AG09309 (cell line): ENCODE measurements at places on chromosomes 7 and 10.
A peak's percentile ranks its signal among the peaks of the same experiment; 100 is the strongest.

DNA sequence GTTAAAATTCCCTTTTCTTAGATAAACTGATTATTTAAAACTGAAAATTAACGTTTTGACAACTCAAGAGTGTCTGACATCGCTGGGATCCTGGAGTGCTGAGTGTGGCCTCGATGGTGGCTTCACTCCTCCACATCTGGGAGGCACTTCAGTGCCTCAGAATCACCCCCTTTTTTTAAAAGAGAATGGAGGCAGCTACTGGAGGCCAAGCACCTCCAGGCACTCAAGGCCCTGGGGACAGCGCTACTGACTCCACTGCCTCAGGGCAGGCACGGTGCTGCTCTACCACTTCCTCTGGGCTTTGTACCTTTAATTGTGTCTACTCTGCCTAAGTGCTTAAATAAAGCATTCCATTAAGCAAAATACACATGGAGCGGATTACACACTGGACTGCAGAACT lies 27.2 kb upstream of the NCAPG2 start:
- DNase-seq: no peak

DNA sequence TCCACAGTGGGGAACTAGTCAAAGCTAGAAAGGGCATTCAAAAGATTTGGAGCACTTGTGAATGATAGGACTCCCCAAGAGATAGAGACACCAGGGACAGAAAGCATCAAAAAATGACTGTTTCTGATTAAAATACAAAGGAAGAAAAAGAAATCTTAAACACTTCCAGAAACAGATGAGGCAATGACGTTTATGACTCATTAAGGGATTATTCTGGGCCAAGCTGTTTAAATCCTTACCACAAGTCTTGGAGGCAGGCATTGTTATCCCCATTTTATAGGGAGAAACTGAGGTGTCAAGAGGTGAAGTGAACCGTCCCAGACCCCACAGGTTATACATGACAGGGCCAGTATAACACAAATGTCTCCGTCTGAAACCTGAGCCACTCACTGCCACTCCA lies 68.3 kb upstream of the AMPH start:
- peak; percentile 35 for DNase-seq

DNA sequence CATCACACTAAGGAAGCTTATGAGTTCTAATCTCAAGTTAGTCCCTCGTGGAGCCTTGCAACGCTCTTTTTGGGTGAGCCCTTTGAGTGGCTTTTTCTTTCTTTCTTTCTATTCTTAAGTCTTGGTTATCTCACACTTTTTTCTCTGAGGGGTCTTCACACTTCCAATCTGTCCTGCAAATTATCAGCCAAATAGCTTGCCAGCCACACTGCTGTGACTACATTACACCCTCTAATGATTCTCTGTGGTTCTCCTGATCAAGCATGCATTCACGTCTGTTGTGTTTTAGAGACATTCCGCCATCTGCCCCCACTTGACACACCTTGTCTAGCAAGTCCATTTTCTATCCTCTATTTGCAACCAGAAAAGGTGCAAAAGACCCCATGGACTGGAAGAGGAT lies 340.2 kb downstream of the THSD7A start:
- no peak for DNase-seq

DNA sequence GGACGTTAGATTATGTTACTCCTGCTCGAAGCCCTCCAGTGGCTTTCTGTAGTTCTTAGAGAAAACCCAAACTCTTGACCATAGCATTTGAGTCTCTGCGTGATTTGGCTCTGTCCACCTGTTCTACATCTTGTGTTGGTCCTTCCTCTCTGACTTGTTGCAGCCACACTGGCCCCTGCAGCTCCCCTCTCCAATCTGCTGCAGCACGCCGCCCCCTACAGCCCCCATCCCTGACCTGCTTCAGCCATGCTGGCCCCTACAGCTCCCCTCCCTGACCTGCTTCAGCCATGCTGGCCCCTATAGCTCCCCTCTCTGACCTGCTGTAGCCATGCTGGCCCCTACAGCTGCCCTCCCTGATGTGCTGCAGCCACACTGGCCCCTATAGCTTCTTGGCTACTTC lies 29.2 kb downstream of the TRRAP start:
- DNase-seq: no peak

GRCh38 chr10:51397695-51398094 lies 301.7 kb downstream of the CSTF2T start:
- DNase-seq: no peak

GRCh38 chr7:100465702-100466311 lies 1.7 kb upstream of the SPACDR start:
- no peak for DNase-seq

GRCh38 chr7:107077699-107078516 lies 33.4 kb downstream of the PRKAR2B start:
- DNase-seq: no peak

GRCh38 chr7:301291-302053 lies 11.5 kb downstream of the FOXL3 start:
- no peak for DNase-seq

GRCh38 chr10:116741391-116742351 lies 695 bp downstream of the HSPA12A start:
- DNase-seq: no peak

DNA sequence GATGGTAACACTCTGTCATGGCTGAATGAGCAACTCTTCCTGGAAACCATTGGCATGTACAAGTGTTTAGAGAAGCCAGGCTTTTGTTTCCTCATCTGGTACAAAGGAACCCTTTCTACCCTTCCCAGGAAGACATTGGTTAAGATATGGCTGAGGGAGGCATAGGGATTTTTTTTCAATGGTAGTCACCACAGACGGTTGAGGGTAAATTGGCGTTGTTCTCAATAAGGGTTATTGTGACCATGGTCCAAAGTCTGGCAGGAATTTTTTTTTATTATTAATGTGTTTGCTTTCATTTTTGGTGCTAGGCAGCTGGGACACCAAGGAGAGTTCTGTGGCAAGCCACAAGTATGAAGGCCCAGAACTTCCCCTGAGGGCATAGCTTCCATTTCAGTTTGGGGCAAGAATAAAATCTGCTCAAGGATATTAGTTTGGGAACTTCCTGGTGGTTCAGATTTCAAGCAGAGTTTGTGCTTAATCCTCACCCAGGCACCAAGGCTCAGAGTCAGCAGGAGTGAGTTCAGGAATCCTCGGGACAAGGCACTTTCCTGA lies at the start of gene PLEKHS1:
Gene PLEKHS1, plus strand, starts transcription at position 502 of the 552 bp plus-strand sequence. CDS start 3,596 bp downstream, outside the sequence.
- peak; percentile 3 for DNase-seq

- no peak for DNase-seq
Observed at GRCh38 chr10:48364659-48365405, 58.4 kb downstream of the MAPK8 start.

DNA sequence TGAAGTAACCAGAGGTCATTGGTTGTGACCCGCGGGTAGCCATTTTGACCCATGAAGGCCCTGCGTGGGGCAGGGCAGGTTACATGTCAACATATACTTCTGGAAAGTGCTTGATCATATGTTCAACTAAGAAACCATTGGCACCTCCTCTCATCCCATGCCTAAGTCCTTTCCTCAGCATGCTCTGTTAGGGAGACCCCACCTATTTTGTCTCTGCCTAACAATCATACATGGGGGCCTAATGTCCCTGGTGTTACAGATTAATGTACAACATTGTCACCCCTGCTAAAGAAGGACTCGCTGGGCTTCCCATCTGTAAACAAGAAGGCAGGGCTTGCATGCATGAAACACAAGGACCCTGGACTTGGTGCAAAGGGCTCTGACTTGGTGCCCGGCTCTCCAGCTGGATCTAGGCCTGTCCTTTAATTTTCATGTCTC lies 133.7 kb upstream of the TNS3 start:
- DNase-seq: no peak

GRCh38 chr7:150737265-150738055 lies at the start of gene GIMAP5:
GIMAP5 (plus strand) TSS chr7:150737418; CDS start chr7:150740885, 3,467 bp downstream.
- no peak for DNase-seq

GRCh38 chr10:77036993-77037734 lies 600.4 kb downstream of the KCNMA1 start:
- DNase-seq: no peak

DNA sequence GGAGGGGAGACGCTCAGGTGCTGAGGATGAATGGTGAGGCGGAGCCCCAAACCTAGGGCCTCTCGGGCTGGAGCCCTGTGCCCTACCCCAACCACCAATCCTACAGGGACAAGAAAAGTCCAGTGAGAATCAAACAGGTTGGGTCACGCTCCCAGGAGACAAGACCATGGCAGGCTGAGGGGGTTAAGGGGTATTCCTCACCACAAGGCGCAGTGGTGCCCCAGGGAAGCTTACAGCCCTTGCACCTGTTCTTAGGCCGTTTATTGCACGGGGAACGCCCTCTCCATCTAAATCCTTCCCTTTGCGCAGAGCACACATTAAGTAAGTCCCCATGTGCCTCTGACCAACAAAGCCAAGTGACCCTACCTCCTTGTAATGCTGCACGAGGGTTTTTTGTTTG lies 3.5 kb downstream of the FZD9 start:
- no peak for DNase-seq

GRCh38 chr7:48522692-48523091 lies 351.4 kb downstream of the ABCA13 start:
- no peak for DNase-seq

GRCh38 chr7:41834805-41835694 lies 132.2 kb upstream of the INHBA start:
- no peak for DNase-seq

DNA sequence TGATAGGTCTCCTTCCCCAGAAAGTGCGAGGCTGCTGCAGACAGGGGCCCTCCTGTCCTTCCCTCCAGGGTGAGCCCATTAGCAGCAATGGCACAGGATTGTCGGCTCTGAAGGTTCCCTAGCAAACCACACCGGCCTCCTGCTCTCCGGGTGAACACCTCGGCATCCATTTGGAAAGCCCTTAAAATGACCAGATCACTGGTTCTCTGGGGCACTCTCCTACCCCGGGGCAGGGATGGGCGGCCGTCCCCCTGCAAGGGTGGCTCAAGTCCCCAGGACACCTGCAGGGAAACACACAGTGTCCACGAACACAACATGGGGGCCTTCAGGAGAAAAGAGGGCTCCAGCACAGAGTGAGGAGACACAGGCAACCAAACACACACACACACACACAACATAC lies 459.1 kb downstream of the PTPRN2 start:
- DNase-seq: no peak

GRCh38 chr7:143359771-143360353 lies 2.7 kb downstream of the FAM131B start:
- no peak for DNase-seq

DNA sequence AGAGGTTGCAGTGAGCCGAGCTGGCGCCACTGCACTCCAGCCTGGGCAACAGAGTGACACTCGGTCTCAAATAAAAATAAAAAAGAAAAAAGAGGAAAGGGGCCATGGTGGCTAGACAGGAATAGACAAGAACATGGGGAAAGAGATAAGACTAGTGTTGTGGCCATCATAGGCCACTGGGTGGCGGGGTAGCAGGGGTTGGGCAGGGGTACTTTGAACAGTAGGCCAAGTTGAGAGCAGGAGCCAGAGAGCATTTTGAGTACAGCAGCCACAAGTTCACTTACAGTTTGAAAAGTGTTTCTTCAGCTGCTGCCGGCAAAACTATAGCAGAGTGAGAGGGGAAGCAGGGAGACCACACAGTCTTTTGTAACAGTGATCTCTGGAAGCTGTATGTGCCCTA lies 656.0 kb downstream of the CNTNAP2 start:
- no peak for DNase-seq

DNA sequence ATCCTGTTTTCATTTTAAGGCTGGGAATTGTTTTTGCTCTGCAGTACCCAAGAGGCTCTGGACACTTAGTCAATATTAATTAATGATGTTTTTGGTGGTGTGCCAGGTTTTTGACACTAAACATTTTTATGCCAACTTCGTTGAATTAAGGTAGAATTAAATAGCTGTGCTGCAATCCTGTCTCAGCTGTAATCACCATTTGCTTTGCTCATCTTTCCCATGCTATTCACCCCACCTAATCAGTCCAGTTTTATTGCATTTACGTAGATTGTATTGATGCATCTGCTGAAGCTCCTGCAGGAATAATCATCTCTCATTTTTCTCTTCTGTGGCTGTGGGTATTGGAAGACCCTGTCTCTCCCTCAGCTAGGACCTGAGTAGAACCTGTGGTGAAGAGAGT lies 52.6 kb upstream of the TRUB1 start:
- DNase-seq: no peak

DNA sequence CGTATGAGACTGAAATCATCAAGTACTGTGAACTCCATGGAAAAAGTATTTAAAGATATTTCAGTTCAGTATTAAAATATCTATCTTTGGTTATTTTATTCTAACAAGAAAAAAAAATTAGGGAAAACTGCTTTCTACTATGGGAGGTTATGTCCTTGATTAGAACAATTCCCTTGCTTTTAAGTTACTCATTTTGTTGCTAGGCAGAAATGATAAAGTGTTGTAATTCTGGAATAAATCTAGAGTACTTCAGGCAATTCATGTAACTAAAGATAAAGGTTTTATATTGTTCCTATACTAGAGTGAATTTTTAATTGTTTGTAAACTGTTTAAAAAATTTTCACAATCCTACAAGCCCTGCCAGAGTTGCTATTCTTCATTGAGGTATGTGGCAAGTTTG lies 92.0 kb downstream of the BBS9 start:
- DNase-seq: no peak

DNA sequence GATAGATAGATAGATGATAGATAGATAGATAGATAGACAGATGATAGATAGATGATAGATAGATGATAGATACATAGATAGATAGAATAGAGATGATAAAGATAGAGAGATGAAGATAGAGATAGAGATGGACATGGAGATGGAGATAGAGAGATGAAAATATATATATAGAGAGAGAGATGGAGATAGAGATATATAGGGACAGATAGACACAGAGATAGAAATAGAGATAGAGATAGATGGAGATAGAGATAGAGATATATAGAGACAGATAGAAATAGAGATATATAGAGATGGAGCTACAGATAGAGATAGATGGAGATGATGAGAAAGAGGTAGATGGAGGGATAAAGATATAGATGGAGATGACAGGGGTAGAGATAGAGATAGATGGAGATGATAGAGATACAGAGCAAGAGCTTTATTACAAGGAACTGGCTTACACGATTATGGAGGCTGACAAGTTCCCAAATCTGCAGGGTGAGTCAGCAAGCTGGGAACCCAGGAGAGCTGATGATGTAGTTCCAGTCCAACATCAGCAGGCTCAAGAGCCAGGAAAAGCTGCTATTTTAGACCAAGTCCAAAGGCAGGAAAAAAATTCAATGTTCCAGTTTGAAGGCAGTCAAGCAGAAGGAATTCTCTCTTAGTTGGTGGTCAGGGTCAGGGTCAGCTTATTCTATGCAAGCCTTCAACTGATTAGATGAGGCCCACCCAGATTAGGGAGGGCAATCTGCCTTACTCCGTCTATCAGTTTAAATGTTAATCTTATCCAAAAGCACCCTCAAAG lies 37.1 kb downstream of the CAV1 start:
- DNase-seq: no peak

- no peak for DNase-seq
Observed at GRCh38 chr10:21002091-21002878, 105.2 kb upstream of the NEBL start.

- no peak for DNase-seq
Observed at GRCh38 chr10:119024882-119025281, 4.6 kb upstream of the NANOS1 start.

- DNase-seq: no peak
Observed at GRCh38 chr10:6180480-6181110, 22.1 kb upstream of the PFKFB3 start.

- DNase-seq: no peak
Observed at GRCh38 chr7:139697056-139697455, 80.7 kb downstream of the HIPK2 start.

- DNase-seq: peak; percentile 57
Observed at GRCh38 chr10:28036587-28036986, 37.7 kb upstream of the ODAD2 start.

- DNase-seq: no peak
Observed at GRCh38 chr10:70379581-70380176, 2.7 kb downstream of the LRRC20 start.
